HFFc6 (cell line): ENCODE measurements at places on chromosomes 12 and 14. TPM values are rescaled to one million over a fixed set of nuclear protein-coding genes. Genes with fewer than 3 reads are reported as not detected.

The CPM gene
- 1.4 to 3.5 TPM (median 3.2 TPM) in 3 replicates for total RNA-seq

DNA sequence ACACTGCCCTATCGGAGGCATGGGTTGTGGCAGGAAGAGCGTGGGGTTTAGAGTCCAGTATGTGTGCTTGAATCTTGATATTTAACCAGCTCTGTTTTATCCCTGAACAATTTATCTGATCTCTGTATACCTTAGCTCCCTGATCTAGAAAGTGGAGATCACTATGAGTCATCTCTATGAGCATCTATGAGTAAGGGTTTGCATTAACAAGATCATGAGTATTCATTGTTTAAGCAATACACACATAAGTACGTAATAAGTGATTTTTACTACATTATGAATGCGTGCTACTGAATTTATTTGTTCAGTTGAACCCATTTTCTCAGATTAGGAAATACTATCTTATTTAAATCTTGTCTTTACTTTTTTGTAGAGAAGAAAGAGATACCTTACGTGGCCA, 49.4 kb downstream of the GPATCH2L start:
- peaks cover 55% of the 10 kb centered on the region for H3K4me1 ChIP-seq
- peaks cover 39% of the 10 kb centered on the region for H3K36me3 ChIP-seq
- no peaks in the 10 kb centered on the region for H3K27me3 ChIP-seq
- peak; percentile 83 for DNase-seq
- H3K4me3 ChIP-seq: peak overlapping the region; percentile 7

The SDSL gene
- 10.7 to 11.6 TPM (median 11.0 TPM) in 3 replicates for total RNA-seq

GRCh38 chr12:126819554-126819953, 1447.4 kb upstream of the TMEM132C start:
- DNase-seq: no peak
- no peaks in the 10 kb centered on the region; the same call in 1 of the 2 replicates for H3K27me3 ChIP-seq
- H3K36me3 ChIP-seq: no peaks in the 10 kb centered on the region
- H3K4me1 ChIP-seq: no peaks in the 10 kb centered on the region
- no peak overlapping the region for H3K27ac ChIP-seq

The C1QL4 gene
- 0.11 to 0.34 TPM in 2 of 3 replicates, not detected in the other for total RNA-seq
